ENCODE measurements at places on chromosomes 4 and X.

DNA sequence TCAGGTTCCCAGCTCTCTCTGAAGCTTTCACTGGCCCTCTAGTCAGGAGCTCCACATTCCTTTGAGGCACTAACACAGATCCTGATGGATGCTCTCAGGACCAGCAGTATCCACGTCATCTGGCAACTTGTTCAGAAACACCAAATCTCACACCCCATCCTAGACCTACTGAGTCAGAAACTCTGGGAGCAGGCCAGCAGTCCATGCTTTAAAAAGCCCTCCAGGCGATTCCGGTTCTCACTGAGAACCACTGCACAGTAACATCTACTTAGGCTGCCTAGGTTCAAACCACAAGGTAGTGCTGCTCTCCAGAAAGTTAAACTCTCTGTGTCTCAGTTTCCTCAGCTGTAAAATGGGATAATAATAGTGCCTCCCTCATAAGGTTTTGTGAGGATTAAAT is 55.3 kb downstream of the CCDC158 start:
- DNase-seq = no peak

GRCh38 chr4:167025670-167026069 is 208.6 kb downstream of the SPOCK3 start:
- no peak for DNase-seq

DNA sequence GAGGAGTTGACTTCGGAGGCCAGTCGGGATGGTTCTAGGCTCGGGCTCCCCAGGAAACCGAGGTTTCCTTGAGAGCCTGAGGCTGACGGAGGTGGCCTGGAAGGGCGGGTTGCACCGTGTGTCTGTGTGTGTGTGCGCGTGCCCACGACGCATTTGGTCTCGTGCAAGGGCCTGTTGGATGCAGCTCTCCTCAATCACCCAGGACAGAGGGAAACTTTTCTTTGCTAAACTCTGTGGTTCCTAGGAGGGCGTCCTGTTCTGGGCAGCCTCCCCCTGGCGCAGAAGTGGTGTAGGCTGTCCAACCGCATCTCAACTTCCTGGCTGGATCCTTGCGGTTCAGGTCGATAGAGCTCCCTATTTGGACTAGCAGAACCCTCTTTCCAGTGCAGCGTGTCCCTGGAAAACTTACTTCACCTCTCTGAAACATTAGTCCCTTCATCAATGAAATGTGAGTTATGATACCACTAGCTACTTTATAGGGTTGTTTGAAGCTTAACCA is 973 bp downstream of the STK32B start:
- no peak for DNase-seq

DNA sequence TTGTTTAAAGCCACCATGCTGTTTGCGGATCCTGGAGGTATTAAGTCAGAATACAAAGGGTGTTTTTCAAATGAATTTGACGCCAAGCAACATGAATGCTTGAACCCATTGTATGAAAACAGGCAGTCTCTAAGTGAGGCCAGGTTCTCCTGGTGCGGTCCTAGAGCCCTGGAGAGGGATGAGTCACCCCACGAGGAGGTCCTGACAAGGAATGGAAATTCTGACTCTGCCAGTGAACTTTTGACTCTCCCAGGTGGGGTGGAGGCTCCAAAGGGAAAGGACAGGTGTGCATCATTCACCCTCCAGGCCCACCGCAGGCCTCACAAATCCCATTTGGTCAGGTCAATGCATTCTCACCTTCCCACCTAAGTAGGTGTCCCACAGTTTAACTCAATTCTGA is 1.5 kb downstream of the TRIM2 start:
- no peak for DNase-seq

DNA sequence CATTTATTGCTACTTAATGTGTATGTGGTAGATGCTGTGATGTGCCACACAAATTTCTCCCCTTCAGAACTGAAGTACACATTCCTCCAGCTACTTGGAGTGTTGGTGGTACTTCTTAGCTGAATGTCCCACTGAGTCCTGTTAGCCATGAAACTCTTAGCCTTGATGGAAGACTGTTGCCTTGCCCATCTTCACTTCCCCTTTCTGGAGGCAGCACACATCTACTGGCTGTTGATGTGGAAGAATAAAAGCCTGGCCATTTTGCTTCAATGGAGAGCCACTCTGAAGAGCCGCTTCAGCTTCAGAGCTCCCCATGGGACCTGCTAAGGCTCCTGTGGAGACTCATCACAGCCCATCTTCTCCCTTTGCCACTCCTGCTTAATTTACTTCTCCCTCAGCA is 157.7 kb upstream of the PITX2 start:
- DNase-seq = no peak

DNA sequence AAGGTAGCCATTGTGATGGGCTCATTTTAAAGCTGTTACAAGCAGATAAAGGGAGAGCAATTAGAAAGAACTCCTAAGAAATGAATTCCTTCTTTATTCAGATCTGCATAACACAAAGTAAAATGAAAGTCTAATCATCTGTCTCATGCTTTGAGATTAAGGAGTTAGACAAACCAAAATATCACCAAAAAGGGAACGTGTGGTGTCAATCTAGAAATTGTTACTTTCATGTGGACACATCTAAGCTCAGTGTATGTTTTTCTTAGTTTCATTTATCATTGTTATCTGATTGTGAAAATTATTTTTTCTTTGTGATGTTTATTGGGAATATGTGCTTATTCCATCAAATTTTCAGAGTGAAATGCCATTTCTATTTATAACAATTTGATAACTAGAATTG is 80.3 kb downstream of the BANK1 start:
- no peak for DNase-seq

- no peak for DNase-seq
Observed at GRCh38 chr4:84673475-84674240, 90.7 kb downstream of the CDS1 start.

DNA sequence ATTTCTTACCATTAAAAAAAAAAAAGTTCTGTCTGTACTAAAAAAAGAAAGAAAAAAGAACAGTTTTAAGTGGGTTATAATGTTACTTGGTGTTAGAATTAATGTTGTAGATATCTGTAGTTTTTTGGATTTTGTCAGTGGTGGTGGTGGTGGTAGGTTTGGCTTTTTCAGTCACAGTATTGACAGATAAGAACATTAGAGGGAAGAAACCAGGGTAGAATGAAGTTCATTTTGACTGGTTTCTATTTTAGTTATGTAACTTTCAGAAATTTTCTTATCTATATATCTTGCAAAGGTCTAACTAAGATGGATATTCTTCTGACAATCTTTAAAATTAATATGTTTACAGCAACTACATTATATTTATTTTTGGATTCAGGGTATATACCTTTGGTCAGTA is 105.4 kb downstream of the FBXW7 start:
- no peak for DNase-seq

GRCh38 chrX:129696463-129697155 is 41.9 kb upstream of the APLN start:
- no peak for DNase-seq

DNA sequence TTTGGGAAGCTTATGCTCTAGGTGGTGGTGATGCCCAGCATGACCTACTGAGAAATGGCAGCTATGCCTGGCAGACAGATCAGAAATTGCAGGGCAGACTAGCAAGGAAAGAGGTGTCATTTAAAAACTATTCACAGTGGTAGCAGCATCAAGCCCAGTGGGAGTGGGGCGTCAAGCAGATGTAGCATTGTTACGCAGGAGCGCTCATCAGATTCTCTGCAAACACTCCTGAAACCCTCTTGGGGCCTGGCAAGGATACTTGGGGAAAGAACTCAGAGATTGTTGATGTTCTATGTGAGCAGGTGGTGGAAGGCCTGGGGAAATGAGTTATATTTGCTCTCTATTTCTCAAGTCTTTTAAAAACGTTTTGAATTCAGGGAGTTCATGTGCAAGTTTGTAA is 437.6 kb downstream of the RAPGEF2 start:
- no peak for DNase-seq

- no peak for DNase-seq
Observed at GRCh38 chr4:113760094-113760794, 1.3 kb downstream of the CAMK2D start.

DNA sequence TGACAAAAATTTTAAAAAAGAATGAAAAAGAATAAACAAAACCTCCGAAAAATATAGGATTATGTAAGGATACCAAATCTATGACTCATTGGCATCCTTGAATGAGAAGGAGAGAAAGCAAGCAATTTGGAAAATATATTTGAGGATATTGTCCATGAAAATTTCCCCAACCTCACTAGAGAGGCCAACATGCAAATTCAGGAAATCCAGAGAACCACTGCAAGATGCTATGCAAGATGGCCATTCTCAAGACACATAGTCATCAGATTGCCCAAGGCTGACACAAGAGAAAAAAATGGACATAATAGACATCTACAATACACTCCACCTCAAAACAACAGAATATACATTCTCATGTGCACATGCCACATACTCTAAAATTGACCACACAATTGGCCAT is 135.9 kb upstream of the SPANXB1 start:
- no peak for DNase-seq

GRCh38 chrX:74234818-74235217 is 69.2 kb upstream of the ZCCHC13 start:
- no peak for DNase-seq

DNA sequence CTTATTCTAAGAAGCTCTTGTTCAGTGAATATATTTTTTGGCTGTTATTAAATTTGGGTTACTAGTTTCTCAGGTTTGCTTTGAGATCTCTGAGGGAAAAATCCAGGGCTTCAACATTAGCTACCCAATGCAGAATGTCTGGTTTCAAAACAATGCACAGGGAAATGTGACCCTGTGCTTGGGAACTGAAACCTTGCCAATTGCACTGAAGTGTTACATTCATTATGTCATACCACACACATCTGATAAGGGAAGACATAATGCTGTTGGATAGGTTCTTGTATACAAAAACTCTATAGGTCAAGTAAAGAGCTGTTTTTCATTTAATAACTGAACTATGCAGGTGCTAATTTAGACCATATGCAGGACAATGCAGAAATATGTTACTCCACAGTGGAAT is 345.3 kb upstream of the BMP3 start:
- no peak for DNase-seq

DNA sequence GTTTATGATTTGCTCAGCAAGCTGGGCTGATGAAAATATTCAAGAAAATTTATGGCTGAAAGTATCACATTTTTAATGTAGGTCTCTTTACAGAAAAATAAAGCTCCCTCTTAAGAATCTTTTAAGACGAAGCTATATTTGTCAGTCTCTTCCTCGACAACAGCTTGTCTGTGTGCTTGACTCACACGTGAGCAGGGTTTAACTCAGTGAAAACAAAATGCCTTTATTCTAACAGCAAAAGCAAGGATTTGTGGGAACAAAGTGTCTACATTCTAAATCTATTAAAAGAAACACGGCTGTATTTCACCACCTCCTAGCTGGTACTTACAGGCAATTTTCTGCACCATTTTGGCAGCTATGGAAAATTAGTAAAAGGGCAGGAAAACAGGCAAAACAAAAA is 75.5 kb downstream of the NYX start:
- no peak for DNase-seq

GRCh38 chr4:78318126-78318525 is 233.4 kb upstream of the ANXA3 start:
- no peak for DNase-seq

GRCh38 chrX:7109838-7110793 is 37.4 kb upstream of the STS start:
- no peak for DNase-seq
